Non-pigmented ciliary epithelial cell (primary cell): ENCODE measurements at places on chromosomes 5 and 9.
A peak's percentile ranks its signal among the peaks of the same experiment; 100 is the strongest.

DNA sequence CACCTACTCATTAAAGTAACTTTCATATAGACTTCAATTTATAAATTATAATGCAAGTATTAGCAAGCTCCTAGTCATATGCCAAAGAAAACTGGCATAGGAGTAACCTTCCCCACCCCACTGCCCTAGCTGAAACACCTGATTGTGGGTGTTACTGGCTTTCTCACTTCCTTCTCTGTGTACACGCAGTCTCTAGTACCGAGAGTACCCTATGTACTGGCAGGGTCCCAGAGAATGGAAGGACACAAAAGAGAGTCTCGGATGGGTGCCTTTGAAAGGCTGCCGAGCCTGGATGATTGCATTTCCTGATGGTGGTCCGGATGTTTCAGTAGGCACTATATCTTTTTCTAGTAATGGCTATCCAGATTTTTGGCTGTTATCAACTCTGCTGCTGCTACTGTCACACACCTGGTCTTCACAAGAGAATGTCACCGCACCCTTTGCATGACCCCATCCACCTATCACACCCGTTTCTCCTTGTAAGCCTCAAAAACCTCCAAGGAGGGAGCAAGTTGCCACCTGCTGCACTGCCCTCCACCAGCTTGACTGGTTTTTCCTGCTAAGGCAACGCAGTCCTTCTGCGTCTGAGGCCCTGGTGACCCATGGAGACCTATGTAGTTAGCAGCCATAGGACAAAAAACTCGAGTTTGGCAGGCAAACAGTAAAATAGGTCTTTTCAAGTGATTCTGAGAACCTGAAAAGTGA, 53.8 kb upstream of the CLINT1 start:
- no peak for DNase-seq

DNA sequence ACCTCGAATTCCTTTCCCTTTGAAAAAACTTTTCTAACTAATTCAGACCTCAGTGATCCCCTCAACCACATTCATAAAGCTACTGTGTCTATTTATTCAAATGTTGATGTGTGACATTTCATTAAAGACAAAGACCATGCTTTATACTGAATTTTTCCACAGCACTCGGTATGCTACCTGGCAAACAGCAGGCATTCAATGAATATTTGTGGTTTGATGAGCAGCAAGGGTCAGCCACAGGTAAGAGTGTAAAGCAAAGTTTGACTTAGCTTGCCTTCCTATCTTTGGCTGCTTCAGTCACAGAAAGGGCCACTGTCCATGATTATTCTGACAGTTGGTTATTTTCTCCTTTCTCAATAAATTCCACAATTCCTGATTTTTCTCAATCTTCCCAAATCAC, 5.1 kb upstream of the CDC42SE2 start:
- no peak for DNase-seq

DNA sequence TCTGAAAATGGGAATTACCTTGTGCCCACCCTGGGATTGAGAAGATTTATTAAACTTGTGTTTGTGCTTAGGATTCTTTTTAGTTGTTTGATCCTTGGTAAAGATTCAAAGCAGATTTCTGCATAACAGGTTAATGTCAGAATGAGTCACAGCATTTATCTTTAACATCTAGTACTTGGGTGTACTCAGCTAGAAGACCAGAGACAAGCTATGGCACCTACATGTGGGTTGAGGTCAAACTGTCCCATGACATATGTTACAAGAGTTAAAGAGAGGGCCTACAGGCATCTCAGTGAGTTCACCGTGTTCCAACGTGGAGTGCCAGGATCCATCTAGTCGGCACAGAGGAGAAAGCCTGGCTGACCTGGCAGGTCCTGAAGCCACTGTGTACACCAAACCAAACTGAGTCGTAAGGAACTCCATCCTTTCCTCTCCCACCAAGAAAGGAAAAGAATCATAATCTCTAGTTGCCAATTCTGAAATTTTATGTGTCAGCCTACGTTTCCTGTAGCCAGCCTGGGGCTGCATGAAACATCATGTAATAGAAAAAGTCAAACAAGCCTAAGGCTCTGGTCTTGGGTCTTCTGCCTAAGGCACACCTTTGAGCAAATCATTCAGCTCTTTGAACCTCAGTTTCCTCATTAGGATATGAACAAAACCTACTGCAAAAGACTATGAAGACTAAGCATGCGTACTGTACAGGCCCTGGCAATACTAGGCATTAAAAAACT, 73.7 kb downstream of the RCL1 start:
- no peak for DNase-seq

DNA sequence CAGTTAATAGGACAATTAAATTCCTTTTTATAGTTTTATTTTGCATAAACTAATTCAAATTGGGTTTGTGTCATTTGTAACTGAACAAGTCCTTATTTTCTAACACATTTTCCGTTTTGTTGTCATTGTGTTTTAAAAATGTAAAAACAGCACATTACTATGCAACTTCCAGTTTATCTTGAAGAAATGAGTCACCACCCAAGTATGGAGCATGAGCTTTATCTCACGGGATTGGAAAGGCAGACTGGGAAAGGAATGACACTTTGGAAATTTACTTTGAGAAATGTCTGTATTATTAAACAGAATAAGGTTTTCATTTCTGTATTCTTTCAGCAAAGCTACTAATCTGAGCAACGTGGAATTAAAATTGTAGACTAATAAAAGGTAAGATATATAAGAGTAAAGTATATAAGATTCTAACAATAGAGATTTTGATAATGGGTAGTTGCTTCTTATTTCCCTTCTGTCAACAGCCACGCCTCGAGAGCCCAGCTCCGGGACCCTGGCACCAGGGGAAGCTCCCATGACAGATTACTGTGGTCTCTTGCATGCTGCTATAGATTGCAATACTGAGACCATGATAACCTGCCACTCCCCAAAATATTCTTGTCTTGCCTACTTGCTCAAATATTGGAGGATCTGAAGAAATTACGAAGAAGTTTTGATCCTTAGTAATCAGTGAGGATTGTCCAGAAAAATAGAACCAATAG, 433.1 kb downstream of the CHSY3 start:
- DNase-seq: peak; percentile 34

DNA sequence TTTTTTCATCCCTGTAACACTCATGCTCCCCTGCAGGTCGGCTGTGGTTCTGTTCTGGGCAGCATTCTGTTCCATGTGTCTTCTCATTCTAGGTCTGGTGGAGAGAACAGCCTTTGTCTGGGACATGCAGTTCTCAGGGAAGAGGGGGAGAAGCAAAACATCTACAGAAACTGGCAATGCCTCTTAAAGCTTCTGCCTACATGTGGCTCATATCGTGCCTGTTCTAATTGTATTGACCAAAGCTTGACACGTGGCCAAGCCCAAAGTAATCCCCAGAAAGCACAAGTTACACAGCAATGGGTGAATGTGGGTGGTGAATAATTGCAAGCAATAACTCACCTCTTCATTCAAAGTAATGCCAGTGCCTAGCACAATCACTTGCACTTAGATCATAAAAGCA, 218.2 kb upstream of the IL12B start:
- DNase-seq: no peak

DNA sequence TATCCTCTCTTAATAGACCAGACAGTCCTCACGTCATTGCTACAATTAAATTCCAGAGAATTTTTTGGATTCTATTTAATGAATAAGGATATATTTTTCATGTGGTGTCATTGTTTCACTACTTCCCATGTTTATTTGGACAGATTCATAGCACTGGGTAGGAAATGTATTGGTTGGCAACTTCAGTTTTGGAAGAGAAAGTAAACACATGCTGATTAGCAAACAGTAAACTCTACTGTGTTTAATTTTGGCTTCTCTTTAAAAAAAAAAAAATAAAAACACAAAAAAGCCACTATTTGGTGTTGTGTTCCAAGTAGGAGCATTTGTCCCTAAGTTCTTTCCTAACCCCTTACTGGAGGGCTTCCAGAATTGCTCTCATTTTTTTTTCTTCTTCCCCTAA, 77.3 kb downstream of the NFIB start:
- DNase-seq: no peak

DNA sequence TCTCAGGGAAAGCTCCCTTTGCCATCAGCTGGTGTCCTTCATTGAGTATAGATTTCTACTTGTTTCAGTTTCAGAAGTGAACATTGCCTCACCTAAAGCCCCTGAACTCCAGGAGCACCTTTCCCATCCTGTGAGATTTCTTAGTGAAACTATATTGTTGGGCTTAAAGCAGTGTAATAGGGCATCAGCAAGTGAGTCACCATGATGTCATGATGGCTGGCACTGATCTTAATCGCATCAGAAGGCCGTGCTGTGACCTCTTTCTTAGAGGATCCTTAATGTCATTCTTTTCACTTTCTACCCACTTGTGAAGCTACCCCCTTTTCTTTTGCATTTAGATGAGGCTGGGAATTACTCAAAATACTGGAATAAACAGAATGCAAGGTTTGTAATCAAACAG, 401.3 kb downstream of the MTRR start:
- no peak for DNase-seq

- no peak for DNase-seq
These were observed 12.2 kb upstream of the HSPB3 start for GRCh38 chr5:54443270-54443669.

GRCh38 chr9:36679710-36680109, 107.0 kb downstream of the MELK start:
- DNase-seq: no peak

GRCh38 chr9:117437283-117437682, 22.4 kb upstream of the ASTN2 start:
- no peak for DNase-seq

DNA sequence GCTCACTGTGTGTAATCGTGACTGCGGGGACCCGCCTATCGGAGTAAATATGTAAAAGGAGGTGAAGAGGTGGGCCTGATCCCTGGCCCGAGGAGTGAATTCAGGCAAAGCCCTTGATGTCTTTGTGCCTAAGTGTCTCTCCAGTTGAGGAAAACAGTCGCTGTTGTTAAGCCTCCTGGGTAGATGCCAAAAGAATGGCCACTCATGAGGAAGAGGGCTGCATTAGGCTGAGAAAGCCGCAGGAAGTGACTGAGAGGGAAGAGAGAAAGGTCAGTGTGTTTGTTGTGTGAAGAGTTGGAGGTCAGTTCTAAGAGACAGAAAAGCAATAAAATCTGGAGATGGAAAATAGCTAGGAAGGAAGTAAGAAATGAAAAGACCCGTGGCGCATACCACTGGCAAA, 35.8 kb upstream of the PIP5K1B start:
- DNase-seq: no peak

GRCh38 chr5:172714491-172715420, 56.2 kb downstream of the DUSP1 start:
- DNase-seq: no peak

DNA sequence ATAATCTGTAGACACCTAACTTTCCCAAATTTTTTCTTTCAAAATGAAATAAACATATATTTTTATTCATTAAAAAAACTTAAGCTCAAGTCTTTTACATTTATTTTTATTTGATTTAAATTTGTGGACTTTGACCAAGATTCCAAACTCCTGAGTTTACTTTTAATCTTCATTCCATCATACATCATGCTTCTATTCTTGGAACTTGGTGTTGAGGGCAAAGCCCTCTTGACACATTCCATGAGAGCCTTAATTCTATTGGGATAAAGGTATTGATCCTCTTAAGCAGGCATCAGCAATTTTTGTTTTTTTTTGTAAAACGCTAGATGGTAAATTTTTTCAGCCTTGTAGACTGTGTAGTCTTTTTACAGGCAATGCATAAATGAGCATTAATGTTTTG, 53.6 kb downstream of the FBXO4 start:
- no peak for DNase-seq

DNA sequence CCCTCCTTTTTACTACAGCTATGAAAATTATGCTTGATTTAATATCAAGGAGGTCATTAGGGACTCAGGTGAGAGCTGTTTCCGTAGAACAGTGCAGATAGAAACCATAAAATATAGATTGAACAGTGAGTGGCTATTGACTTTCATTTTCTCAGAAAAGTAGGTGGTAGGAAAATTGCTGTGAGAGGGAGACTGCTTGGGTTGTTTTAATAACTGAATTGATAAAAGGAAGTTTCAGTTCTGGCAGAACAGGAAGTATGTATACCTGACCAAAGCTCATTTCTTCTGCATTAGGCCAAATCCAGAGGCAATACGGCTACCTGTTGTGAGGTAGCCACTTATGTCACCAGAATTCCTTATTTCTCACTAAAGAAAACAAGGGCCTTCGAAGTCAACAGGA, 761.7 kb upstream of the ARRDC3 start:
- no peak for DNase-seq

DNA sequence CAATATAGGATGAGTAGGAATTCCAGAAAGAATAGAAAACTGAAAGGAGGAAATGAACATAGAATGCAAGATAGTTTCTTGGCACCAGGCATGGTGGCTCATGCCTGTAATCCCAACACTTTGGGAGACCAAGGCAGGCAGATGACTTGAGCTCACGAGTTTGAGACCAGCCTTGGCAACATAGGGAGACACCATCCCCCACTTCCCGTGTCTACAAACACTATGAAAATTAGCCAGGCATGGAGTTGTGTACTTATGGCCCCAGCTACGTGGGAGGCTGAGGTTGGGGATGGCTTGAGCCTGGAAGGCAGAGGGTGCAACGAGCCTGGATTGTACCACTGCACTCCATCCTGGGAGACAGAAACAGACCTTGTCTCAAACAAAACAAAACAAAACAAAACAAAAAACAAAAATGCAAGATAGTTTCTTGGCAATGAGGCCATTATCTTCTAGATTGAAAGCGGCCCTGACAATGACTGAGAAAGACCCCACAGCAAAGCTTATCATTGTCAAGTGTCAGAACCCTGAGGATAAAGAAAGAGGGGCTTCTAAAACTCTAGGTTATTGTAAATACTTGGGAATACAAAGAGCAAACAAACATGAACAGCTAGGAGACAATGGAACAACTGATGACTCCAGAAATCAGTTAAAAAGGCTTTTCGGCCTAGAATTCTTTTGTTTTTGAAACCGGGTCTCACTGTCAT, 9.2 kb downstream of the SQSTM1 start:
- DNase-seq: no peak

DNA sequence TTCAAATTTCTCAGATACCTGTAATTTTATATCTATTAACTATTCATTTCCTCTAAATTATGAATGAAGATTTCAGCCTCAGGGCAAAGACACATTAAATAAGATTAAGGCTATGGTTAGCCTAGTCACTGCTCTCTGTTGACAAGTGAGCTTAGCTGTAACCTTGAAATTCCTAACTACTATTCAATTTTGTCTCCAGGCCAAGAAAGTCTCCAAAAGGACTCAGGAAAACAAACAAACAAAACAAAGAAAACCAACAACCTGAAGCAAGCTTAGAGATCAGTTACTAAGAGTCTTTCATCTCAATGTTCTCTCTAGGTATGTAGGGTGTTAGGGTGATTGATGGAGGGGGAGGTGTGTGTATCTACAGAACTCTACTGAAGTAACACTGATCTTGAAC, 9.6 kb upstream of the CTNNAL1 start:
- no peak for DNase-seq
